ENCODE measurements at places on chromosomes 4 and X.

GRCh38 chrX:15938072-15938471 lies 83.5 kb upstream of the AP1S2 start:
- no peak overlapping the region for H3K27ac ChIP-seq
- H3K4me3 ChIP-seq: no peak overlapping the region
- no peak for DNase-seq
- no peaks in the 10 kb centered on the region for H3K27me3 ChIP-seq
- H3K36me3 ChIP-seq: no peaks in the 10 kb centered on the region

- H3K4me3 ChIP-seq: no peak overlapping the region
- no peak for DNase-seq
- H3K27me3 ChIP-seq: no peaks in the 10 kb centered on the region
- H3K4me1 ChIP-seq: no peaks in the 10 kb centered on the region
- no peaks in the 10 kb centered on the region for H3K36me3 ChIP-seq
These were observed 62.6 kb downstream of the DDX53 start for GRCh38 chrX:23062359-23062758.

GRCh38 chr4:6873792-6874461 lies 35.7 kb upstream of the TBC1D14 start:
- no peaks in the 10 kb centered on the region for H3K4me1 ChIP-seq
- no peak overlapping the region for H3K4me3 ChIP-seq
- no peak overlapping the region for H3K27ac ChIP-seq
- DNase-seq: peak; percentile 73
- H3K27me3 ChIP-seq: no peaks in the 10 kb centered on the region
- H3K36me3 ChIP-seq: peaks cover 45% of the 10 kb centered on the region

- H3K27ac ChIP-seq: no peak overlapping the region
- peak; percentile 14 for DNase-seq
- no peaks in the 10 kb centered on the region for H3K27me3 ChIP-seq
- H3K4me1 ChIP-seq: no peaks in the 10 kb centered on the region
- H3K36me3 ChIP-seq: peaks cover 6% of the 10 kb centered on the region
These were observed 147.9 kb downstream of the LRBA start for GRCh38 chr4:150867148-150867547.

- DNase-seq: no peak
- no peak overlapping the region for H3K4me3 ChIP-seq
- H3K27ac ChIP-seq: no peak overlapping the region
- no peaks in the 10 kb centered on the region for H3K4me1 ChIP-seq
- no peaks in the 10 kb centered on the region for H3K27me3 ChIP-seq
These were observed 39.0 kb downstream of the SH3RF1 start for GRCh38 chr4:169231647-169232262.

- peak overlapping the region; percentile 41 for H3K27ac ChIP-seq
- peaks cover 4% of the 10 kb centered on the region for H3K36me3 ChIP-seq
- peak overlapping the region; percentile 23 for H3K4me3 ChIP-seq
- no peak for DNase-seq
- H3K4me1 ChIP-seq: peaks cover 3% of the 10 kb centered on the region
- no peaks in the 10 kb centered on the region for H3K27me3 ChIP-seq
These were observed 46.7 kb downstream of the TMEM156 start for GRCh38 chr4:38985410-38986100.

GRCh38 chr4:123346330-123346940 lies 50.2 kb upstream of the SPRY1 start:
- no peaks in the 10 kb centered on the region for H3K4me1 ChIP-seq
- no peak overlapping the region for H3K27ac ChIP-seq
- H3K4me3 ChIP-seq: no peak overlapping the region

DNA sequence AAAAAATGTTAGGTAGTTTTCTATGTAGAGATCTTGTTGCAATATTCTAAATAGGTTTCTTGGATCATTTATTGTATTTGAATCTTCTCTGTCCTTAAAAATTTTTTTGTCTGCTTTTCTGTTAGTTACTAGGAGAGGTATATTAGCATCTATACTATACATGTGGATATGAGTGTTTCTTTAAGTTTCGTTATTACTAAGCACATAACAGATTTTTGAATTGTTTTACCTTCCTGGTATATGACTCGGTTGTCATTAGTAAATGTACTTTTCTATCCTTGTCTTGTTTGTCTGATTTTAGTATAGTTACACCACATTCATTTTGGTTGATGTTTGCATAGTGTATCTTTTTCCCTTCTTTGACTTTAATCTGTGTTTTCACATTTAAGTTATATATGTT lies 20.2 kb downstream of the PYURF start:
- peaks cover 4% of the 10 kb centered on the region for H3K36me3 ChIP-seq
- H3K4me1 ChIP-seq: no peaks in the 10 kb centered on the region
- no peak overlapping the region for H3K27ac ChIP-seq
- H3K27me3 ChIP-seq: no peaks in the 10 kb centered on the region
- DNase-seq: no peak
- no peak overlapping the region for H3K4me3 ChIP-seq

DNA sequence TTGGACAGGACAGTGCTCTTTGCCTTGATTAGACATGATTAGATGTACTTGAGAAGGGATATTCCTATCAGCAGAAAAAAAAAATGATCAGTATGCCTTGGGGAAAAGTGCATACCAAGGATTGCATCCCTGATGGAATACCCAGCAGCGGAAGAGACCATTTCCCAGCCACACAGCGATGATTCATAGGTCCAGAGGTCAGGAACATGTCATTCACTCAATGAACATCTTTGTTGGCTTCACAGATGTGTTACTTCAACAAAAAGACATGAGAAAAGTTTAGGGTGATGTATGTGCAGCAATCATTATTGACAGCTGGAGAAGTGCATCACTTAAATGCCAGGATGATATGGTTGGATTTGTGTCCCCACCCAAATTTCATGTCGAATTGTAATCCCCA lies 293.5 kb downstream of the ZNF674 start:
- no peaks in the 10 kb centered on the region for H3K36me3 ChIP-seq
- no peaks in the 10 kb centered on the region for H3K4me1 ChIP-seq
- no peak overlapping the region for H3K4me3 ChIP-seq
- H3K27ac ChIP-seq: no peak overlapping the region
- no peak for DNase-seq
- H3K27me3 ChIP-seq: no peaks in the 10 kb centered on the region

DNA sequence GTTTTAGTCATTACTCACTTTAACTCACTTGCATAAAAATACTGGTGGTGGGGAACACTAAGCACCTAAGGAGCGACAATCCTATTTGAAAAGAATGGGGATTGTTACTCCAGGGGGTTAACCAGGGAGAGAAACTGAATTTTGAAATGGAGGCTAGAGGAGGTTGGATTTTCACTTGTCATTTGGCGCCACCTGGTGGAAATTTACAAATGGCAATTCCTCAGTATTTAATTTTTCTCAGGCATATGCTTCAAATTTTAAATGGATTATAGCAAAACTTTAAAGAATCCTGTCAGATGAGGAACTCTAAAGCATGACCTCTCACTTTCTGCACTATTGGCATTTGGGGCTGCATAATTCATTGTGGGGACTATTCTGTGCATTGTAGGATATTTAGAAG lies 2.7 kb upstream of the GEMIN8 start:
- H3K36me3 ChIP-seq: no peaks in the 10 kb centered on the region
- H3K27me3 ChIP-seq: no peaks in the 10 kb centered on the region
- peak; percentile 17 for DNase-seq
- H3K4me3 ChIP-seq: no peak overlapping the region
- peaks cover 7% of the 10 kb centered on the region for H3K4me1 ChIP-seq

GRCh38 chr4:3299122-3299975 lies 6.5 kb downstream of the RGS12 start:
- H3K27me3 ChIP-seq: no peaks in the 10 kb centered on the region
- no peak overlapping the region for H3K4me3 ChIP-seq
- DNase-seq: no peak
- peaks cover 27% of the 10 kb centered on the region for H3K4me1 ChIP-seq

GRCh38 chrX:97398030-97398551 lies 514.4 kb downstream of the RPA4 start:
- H3K27me3 ChIP-seq: no peaks in the 10 kb centered on the region
- no peak overlapping the region for H3K4me3 ChIP-seq
- no peaks in the 10 kb centered on the region for H3K36me3 ChIP-seq
- H3K27ac ChIP-seq: no peak overlapping the region
- no peak for DNase-seq

- no peak overlapping the region for H3K4me3 ChIP-seq
- no peaks in the 10 kb centered on the region for H3K36me3 ChIP-seq
- no peak overlapping the region for H3K27ac ChIP-seq
- H3K4me1 ChIP-seq: no peaks in the 10 kb centered on the region
- DNase-seq: no peak
These were observed 1411.1 kb upstream of the TENM3 start for GRCh38 chr4:180832073-180832472.

DNA sequence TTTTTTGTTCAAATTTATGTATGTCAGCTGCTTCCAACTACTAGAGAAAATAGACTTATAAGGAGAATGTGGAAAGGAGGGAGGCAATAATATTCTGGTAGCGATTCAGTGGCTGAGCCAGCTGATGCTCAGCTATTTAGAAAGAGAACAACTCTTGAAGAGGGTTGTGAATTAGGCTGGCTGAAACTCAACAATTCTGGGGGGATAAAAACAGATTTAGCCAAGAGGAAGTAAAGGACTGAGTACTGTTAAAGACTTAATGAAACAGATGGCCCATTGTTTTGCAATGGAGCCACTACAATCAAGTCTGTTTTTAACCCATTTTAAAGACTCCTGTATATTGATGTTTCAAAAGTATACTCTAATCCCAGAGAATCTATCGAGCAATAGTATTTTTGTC lies 1058.9 kb downstream of the C4orf33 start:
- no peaks in the 10 kb centered on the region for H3K36me3 ChIP-seq
- H3K27me3 ChIP-seq: no peaks in the 10 kb centered on the region
- DNase-seq: no peak

DNA sequence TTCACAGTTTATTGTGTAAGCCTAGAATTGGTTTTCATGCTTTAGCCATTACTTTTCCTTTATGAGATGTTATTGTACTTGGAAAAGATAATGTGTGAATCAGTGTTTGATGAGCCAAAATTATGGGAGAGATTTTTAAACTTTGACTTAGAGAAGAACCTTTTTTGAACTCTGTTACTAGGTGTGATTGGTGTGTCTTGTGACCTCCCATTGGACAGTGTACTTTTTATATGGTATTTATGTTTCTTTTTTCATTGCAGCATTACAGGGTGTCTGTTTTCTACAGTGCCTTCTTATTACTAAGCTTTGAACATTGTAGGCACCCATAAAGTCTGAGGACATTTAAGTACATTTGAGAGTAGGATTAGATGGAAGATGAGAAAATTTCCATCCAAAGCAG lies 91.1 kb downstream of the SLC4A4 start:
- no peak overlapping the region for H3K27ac ChIP-seq
- no peaks in the 10 kb centered on the region for H3K4me1 ChIP-seq
- no peak for DNase-seq
- no peaks in the 10 kb centered on the region for H3K27me3 ChIP-seq

DNA sequence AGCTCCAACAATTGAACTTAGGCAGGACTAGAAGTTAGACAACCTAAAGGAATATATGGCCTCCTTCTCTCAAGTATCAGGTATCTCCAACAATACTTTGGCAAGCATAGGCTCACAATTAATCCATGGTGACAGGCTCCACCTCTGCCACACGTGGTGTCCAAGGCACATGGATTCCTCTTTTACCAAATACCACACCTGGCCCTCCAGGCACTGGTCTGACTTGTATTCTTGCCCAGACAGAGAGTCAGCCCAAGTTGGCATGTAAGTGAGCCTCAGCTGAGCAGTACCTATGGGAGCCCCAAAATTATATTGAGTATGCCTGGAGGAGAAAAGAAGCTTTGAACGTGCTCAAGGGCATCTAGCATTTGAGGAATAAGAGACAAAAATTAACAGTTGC lies 19.6 kb downstream of the SRPX2 start:
- H3K27ac ChIP-seq: no peak overlapping the region
- H3K4me1 ChIP-seq: no peaks in the 10 kb centered on the region
- H3K27me3 ChIP-seq: no peaks in the 10 kb centered on the region
- no peaks in the 10 kb centered on the region for H3K36me3 ChIP-seq

DNA sequence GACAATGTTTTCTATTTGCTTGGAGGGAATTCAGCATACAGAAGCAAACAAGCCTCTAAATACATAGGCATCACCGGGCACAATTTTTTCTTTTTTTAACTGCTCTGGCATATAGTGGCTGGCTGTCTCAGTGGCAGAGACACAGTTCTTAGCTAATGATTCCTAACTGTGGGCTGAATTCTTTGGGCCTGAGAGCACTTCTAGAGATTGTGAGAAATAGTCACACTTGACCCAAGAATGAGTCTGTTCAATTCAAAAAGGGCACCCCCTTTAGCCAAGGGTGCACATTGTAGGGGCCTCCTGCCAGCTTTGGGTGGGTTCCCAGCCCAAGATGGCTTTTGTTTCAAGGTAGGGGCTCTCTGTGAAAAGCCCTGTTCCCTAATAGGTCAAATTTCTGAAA lies 345.7 kb downstream of the ARHGAP10 start:
- no peak overlapping the region for H3K4me3 ChIP-seq
- H3K27me3 ChIP-seq: no peaks in the 10 kb centered on the region
- peaks cover 36% of the 10 kb centered on the region for H3K36me3 ChIP-seq
- H3K27ac ChIP-seq: no peak overlapping the region
- H3K4me1 ChIP-seq: no peaks in the 10 kb centered on the region

Measured in effector memory CD4-positive, alpha-beta T cell (primary cell).